Activated naive CD4-positive, alpha-beta T cell treated with Interleukin-2 at 50 U/mL for 16 hours (primary cell): ENCODE measurements at places on chromosomes 11 and 22.
A peak's percentile ranks its signal among the peaks of the same experiment; 100 is the strongest.

- no peak for DNase-seq
Measured at GRCh38 chr22:30953206-30953605, 15.4 kb downstream of the MORC2 start.

GRCh38 chr11:129965248-129965647 lies 37.4 kb downstream of the PRDM10 start:
- DNase-seq = no peak

GRCh38 chr11:134481135-134481534 lies 69.1 kb upstream of the B3GAT1 start:
- DNase-seq = no peak

DNA sequence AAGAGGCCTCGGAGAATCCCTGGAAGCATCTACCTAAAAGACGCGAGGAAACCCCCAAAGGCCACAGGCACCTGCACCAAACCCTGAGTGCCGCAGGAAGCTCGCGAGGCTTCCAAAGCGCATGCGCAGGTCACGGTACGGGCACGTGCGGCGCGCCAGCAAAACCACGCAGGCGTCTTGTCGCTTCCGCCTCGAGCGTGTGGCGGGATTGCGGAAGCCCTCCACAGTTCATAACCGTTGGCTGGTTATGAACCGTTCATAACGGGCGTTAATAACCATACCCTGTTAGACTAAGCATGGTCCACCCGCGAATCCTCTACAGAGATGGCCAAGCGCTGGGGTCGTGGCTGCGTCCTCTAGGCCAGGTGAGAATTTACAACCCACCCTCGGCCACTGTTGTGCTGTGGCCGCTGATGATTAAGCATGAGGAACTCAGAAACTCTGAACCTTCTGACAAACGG lies 46.4 kb downstream of the MORC2 start:
- DNase-seq = peak; percentile 75

GRCh38 chr11:30436801-30437200 lies 113.9 kb downstream of the ARL14EP start:
- no peak for DNase-seq

DNA sequence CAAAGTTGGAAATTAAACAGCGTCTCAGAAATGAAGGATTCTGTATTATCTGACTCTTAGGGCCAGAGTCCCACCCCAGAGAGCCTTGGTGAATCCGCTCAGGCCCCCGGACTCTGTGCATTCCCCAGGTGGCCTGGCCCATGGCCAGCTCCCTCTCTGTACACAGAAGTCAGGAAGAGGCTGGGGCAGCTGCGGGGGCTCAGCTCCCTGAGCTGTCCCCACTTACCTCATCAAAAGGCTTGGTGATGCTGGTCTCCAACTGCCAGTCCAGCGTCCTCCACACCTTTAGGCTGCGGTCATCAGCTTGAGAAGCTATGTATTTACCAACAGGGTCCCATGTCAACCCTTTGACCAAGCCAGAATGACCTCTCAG lies 35.0 kb downstream of the HIRA start:
- DNase-seq = no peak

DNA sequence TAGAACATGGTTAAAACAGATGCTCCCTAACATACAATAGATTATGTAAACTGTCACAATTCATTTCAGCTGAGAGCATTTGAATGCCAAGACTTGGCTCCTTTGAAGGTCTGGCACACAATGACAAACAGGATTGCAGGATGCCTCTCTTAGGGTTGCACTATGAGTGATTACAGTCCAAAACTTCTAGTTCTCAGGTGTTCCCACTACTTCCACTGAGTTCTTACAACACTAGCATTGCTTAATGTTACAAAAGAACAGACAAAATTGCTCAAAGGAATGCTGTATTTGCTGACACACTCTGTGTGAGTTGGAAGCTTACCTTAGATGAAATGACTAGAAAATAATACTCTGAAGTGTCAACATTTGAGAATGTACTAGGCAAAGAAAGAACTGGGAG lies 2413.8 kb upstream of the RAG2 start:
- no peak for DNase-seq

DNA sequence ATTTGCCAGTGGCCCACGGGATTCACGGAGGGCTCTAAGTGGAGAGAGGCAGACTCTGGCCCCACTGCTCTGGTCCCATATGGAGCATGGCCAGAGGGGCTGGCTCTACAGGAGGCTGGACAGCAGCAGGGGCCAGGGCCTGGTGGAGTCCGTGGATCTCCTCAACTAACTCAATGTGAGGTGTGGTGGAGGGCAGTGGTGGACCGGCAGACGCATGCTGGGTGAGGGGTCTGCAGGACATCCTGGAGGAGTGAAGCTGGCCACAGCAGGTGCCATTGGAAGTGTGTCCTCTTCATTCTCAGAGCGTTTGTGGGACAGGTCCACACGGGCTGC lies 15.6 kb downstream of the IGF2 start:
- no peak for DNase-seq
